Activated CD4-positive, alpha-beta T cell treated with anti-CD3 and anti-CD28 coated beads, Interleukin-2, Interleukin-4, amounts not matched to agents 100 ng/mL and 50 ng/mL, durations not matched to agents 16 hours and 8 hours (primary cell): ENCODE measurements at places on chromosomes 12 and 14.

- no peak for DNase-seq
These were observed 255.9 kb upstream of the ARID2 start for GRCh38 chr12:45473636-45474035.

DNA sequence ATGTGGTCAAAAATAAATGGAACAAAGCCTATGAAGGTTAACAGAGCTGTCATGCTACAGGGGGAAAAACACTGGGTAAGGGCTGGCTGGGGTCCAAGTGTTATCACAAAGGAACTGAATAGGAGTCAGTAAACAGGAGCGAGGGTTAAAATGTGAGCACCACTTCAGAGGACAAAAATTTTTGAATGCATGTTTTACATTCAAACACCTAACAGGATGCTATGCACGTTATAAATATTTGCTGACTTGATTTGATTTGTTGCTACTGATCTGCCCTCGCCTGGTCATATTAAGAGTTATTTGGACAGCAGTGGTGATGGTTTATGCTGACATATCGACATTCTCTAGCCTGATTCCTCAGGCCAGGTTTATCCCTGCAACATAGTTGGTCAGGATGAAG, 7.4 kb upstream of the KTN1 start:
- no peak for DNase-seq

DNA sequence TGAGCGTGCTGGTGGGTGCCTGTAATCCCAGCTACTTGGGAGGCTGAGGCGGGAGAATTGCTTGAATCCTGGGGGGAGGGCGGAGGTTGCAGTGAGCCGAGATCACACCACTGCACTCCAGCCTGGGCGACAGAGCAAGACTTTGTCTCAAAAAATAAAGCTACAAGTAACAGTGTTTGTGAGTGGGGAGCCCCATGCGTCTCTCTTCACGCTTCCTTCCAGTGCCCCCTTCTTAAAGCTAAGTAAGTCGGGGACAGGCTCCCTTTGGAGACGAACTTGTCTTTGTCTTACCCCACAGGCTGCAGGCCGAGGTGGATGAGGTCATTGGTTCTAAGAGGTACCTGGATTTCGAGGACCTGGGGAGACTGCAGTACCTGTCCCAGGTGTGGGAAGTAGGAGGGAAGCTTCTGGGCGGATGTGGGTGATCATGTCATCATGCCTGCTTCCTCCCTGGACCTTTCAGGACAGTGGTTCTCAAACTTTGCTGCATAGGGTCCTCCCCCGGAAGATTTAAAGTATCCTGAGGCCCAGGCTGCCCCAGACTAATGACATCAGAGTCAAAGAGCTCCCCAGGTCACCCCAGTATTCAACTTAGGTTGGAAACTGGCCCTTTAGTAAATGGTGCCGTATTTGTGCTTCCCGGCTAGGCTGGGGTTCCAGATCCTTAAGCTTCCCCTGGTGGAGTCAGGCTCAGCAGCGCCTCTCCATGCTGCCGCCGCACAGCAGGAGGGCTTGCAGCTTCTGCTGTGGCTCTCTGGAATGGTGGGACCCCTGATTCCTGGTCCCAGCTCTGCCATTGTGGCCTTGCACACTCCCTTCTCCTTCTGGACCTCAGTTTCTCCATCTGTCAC, 37.1 kb downstream of the CYP46A1 start:
- no peak for DNase-seq

DNA sequence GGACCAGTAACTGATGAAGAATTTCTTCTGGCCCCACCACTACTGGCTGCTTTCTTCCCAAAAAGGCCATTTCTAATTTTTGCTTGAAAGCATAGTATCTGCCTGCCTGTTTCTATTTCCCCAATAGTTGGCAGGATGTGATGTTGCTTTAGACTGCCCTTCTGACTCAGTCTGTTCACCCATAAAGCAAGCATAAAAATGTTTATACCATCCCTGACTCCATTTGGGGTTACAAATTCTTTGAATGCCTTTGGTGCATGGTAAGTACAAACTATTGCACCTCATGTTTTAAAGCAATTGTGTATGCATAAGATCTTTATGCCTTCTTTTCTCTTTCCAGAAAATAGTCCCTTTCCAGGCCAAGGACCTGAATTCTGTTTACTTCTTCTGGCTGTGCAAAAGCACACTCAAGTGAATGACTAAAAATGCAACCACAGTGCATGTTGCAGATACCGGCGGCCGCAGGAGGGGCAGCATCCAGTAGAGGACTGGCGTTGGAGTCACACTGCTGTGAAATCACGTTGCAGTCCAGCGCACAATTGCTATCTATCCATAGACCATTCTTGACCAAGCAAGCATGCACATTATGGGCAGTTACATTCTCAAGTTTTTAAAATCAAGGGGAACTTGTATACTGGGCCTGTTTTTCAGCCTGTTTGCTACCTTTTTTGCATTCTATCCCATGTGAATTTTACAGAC, 82.4 kb downstream of the SLC5A8 start:
- DNase-seq, result no peak

GRCh38 chr14:81473456-81474147, 60.1 kb downstream of the SEL1L start:
- DNase-seq, result no peak

GRCh38 chr14:76603713-76604112, 157.6 kb upstream of the VASH1 start:
- no peak for DNase-seq

- no peak for DNase-seq
These were observed 2.8 kb downstream of the TMEM179 start for GRCh38 chr14:104601786-104602185.

- no peak for DNase-seq
These were observed 7.0 kb downstream of the NCKAP1L start for GRCh38 chr12:54504550-54504949.

DNA sequence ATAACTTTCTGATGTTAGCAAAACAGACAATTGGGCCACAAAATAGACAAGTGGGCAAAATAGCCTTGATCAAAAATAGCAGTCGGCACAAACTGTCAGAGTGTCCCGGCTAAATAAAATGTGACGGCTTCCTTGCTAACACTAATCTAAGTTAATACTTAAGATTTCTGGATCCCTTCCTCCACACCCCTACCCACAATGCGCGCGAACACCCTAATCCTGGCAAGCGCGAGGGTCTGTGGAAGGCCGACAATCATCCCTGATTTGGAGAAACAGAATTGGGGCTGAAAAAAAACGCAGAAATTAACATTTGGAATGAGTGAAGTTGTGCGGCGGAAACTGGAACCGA, 489 bp downstream of the CEP290 start:
- no peak for DNase-seq

DNA sequence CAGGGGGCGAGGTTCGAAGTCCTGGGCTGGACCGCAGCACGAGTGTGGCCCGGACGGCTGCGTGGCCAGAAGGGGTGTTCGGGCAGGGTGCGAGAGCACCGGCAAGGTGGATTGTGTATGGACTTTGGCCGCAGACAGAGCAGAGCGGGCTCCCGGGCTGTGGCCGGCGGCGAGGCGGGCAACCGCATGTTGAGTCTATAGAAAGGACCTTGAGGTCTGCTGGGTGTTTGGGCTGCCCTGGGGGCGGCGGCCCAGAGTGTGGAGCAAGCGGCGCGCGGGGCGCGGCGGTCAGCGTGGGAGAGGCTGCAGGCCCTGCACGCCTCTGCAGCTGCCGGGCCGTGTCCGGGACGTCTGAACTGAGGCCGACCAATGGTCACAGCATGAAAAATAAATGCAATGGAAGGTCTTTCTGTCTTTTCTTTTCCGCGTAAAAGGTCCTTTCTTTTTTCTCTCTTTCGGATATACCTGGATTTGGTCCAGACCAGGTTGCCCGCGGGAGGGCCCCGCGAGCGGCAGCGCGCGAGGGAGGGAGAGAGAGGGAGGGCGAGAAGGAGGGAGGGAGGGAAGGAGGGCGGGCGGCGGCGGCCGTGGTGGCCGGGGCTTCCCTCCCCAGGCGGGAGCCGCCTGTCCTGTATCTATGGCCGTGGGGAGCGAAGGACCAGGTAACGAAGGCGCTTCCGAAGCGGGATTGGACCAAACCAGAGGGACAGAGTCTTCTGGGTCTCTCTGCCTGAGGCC, 5.5 kb upstream of the HOXC9 start:
- DNase-seq, result no peak

DNA sequence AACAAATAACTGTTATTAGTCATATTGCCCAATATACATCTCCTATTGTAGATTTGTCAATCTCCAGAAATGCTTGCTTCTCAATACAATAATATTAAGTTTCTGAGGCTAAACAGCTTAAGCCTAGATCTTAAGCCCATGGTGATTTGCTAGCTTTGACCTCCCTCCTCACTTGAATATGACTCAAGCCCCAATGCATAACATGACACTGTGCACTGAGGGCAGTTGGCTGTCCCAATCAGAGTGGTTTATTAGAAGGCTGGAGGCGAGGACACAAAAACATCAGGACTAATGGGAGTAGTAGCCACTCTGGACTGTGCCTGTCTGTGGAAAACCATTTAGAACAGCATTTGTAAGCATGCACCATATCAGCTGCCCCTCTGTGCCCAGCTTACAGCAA, 81.1 kb upstream of the GTF2A1 start:
- no peak for DNase-seq

DNA sequence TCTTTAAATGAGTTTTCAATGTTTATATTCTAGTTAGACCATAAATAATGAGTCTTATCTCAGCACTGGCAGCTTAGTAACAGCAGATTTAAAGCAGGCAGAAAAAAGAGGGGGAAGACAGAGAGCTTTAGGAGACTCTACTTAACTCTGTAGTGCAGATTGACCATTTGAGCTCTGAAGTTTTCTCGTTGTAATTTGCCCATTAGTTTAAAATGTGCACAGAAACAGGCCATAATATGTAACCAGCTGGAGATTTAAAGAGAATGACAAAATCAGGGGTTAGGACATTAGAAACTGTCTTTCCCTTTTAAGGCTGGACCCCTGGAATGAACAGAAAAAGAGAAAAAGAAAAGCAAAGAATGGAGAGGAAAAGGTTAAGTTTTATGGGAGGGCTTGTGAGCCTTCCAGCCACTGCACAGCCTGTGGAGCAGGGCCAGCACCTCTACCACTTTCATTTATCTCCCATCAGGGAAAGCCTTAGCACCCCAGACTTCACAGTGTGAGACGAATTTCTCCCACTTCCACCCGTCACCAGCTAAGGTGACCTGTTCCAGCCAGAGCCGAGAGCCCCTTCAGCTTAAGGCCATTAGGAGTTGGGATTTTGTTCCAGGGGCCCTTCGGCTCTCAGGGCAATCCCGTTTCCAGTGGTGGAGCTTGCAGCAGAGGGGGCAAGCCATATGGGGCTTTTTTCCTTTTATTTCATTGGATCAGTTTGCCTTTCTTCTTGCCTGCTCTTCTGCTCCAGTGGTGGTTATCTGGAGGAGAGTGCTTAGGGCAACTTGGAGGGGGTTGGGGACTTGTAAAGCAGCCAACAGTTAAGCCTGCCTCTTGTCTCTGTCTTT, 8.0 kb downstream of the IL22 start:
- no peak for DNase-seq

DNA sequence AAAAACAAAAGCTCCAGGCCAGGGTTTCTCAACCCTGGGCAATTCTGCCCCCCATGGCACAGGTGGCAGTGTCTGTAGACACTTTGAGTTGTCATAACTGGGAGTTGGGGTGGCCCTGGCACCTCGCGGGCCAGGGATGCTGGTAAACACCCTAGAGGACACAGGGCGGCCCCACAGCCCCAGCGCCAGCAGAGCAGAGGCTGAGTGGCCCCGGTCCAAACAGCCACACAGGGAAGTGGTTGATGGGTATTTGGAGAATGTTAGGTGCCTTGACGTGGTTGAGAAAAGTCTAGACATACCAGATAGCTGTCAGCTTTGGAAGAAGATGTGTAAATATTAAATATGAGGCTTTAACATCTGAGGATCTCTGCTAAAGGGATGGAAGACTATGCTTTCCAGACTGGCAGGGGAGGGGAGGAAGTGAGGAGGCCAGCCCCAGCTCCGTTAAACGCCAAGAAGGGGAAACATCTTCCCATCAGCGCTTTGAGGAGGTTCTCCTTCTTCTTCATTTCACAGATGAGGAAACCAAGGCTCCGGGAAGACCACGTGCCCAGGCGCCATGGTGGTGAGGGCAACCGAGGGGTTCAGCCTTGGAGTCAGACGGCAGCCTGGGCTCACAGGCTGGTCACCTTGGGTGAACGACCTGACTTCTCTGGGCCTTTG, 103.7 kb downstream of the SCARB1 start:
- DNase-seq, result no peak

- no peak for DNase-seq
These were observed 5.5 kb upstream of the CCDC175 start for GRCh38 chr14:59582161-59582560.

GRCh38 chr12:130435826-130436225, 98.1 kb downstream of the PIWIL1 start:
- no peak for DNase-seq

GRCh38 chr12:5914387-5915149, 30.5 kb downstream of the ANO2 start:
- no peak for DNase-seq

- no peak for DNase-seq
These were observed 80.6 kb upstream of the DBX2 start for GRCh38 chr12:45131506-45131905.

- no peak for DNase-seq
These were observed 4.1 kb downstream of the PELI2 start for GRCh38 chr14:56122301-56122700.

GRCh38 chr12:96337953-96338352, 62.3 kb downstream of the CDK17 start:
- no peak for DNase-seq

GRCh38 chr14:92597906-92598905, 84.6 kb downstream of the RIN3 start:
- DNase-seq, result no peak

GRCh38 chr14:103308717-103309616, 25.1 kb upstream of the EIF5 start:
- no peak for DNase-seq

- DNase-seq, result peak; percentile 9
These were observed 42.5 kb upstream of the DLK1 start for GRCh38 chr14:100684154-100684553.

GRCh38 chr14:100748944-100749343, 22.3 kb downstream of the DLK1 start:
- no peak for DNase-seq

GRCh38 chr14:51304438-51304837, 64.4 kb downstream of the TMX1 start:
- peak; percentile 21 for DNase-seq

GRCh38 chr12:47722941-47723631, 2.2 kb downstream of the ENDOU start:
- DNase-seq, result no peak

DNA sequence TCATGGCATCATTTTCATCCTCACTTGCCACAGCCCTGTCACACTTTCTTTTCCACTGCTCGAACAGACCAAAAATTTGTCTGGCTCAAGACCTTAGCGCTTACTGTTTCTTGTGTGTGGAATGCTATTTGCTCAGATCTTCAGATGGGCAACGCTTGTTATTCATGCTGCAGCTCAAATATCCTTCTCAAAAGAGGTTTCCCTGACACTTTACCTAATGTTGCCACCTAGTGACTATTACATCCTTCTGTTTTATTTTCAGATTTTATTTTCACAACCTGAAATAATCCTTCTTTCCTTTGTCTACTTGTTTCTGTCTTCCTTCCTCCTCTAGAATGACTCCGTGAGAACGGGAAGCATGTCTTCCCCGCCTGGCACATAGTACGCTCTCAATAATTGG, 5.6 kb downstream of the FBXO33 start:
- DNase-seq, result no peak
